Heart left ventricle (tissue), 16 donors: ENCODE measurements at places on chromosomes 1 and 21. TPM values are rescaled to one million over a fixed set of nuclear protein-coding genes. Genes with fewer than 3 reads are reported as not detected.

GRCh38 chr1:10424651-10425050 is 5.6 kb upstream of the CENPS start:
- peaks cover 3% of the 10 kb centered on the region for H3K4me1 ChIP-seq
- no peaks in the 10 kb centered on the region for H3K27me3 ChIP-seq
- no peak overlapping the region for H3K4me3 ChIP-seq
- no peak overlapping the region for H3K27ac ChIP-seq
- no peak for DNase-seq

- DNase-seq = no peak
- H3K27ac ChIP-seq = no peak overlapping the region
- H3K4me3 ChIP-seq = no peak overlapping the region
- no peaks in the 10 kb centered on the region for H3K4me1 ChIP-seq
Measured at GRCh38 chr21:45570826-45571601, 28.8 kb upstream of the SLC19A1 start.

DNA sequence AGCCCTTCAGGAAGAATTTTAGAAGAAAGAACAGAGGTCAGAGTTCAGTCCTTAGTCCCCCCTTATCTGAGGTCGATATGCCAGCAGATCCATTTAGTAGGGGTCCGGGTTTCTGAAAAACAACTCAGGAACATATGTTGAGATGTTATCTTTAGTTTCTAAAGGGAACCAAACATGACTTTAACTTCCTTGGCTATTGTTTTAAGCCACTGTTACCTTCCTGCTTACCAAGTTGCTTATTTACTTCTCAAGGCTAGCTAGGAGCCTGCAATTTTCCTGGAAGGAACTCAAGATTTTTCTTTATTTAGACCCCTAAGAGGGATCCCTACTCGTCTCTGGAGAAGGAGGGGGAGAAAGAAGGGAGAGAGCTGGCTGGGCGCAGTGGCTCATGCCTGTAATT is 54.3 kb downstream of the KCNC4 start:
- H3K4me3 ChIP-seq = no peak overlapping the region
- H3K4me1 ChIP-seq = peaks cover 14% of the 10 kb centered on the region
- H3K27ac ChIP-seq = peak overlapping the region; percentile 51
- H3K27me3 ChIP-seq = no peaks in the 10 kb centered on the region

DNA sequence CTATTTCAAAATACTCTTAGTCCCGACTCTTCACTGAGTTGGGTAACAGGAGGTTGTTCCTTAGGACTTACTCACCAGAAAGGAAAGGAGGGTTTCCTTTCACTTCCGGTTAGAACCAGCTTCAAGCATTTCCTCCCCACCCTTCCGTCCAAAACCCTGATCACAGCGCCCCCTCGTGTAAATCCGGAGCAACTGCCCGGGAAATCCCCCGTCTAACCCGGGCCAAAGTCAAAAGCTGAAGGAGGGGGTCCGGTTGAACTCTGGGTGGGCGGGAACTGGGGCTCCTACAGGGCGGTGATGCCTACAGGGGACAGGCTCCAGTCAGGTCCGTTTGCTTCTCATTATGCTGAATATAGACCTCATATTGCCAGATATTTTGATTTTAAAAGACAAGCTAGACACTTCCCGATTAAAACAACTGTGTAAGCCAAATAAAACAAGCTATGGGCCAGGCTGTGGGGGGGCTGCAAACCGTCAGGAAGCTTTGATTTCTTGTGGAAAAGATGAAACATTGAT is 15.0 kb upstream of the MTARC2 start:
- peak overlapping the region; percentile 37 for H3K4me3 ChIP-seq
- no peaks in the 10 kb centered on the region for H3K27me3 ChIP-seq

DNA sequence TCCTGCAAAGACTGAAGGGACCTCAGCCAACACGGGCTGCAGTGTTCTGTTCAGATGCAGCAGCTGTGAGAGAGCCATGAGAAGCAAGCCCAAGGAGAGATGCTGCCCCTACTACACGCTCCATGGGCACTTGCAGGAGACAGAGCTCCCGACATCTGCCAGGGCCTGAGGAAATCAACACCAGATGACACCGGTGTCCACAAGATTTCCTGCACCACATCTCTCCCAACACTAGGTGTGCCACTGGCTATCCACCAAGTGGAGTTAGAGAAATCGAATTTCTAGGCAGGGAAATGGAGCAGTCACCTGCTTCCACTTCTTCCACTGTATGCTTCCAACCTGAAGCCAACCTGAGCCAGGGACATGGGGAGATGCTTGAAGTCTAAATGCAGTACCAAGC is 445.3 kb downstream of the RWDD3 start:
- no peak for DNase-seq
- no peaks in the 10 kb centered on the region for H3K36me3 ChIP-seq
- no peak overlapping the region for H3K27ac ChIP-seq
- H3K4me3 ChIP-seq = no peak overlapping the region

GRCh38 chr1:201206176-201206575 is 15.6 kb downstream of the IGFN1 start:
- no peak overlapping the region for H3K4me3 ChIP-seq
- H3K27me3 ChIP-seq = no peaks in the 10 kb centered on the region
- H3K27ac ChIP-seq = no peak overlapping the region
- no peaks in the 10 kb centered on the region for H3K36me3 ChIP-seq
- H3K4me1 ChIP-seq = no peaks in the 10 kb centered on the region

GRCh38 chr1:64505944-64506655 is 36.2 kb downstream of the CACHD1 start:
- H3K36me3 ChIP-seq = no peaks in the 10 kb centered on the region
- peak overlapping the region; percentile 54 for H3K4me3 ChIP-seq
- peaks cover 25% of the 10 kb centered on the region for H3K4me1 ChIP-seq
- H3K27ac ChIP-seq = no peak overlapping the region
- no peak for DNase-seq

DNA sequence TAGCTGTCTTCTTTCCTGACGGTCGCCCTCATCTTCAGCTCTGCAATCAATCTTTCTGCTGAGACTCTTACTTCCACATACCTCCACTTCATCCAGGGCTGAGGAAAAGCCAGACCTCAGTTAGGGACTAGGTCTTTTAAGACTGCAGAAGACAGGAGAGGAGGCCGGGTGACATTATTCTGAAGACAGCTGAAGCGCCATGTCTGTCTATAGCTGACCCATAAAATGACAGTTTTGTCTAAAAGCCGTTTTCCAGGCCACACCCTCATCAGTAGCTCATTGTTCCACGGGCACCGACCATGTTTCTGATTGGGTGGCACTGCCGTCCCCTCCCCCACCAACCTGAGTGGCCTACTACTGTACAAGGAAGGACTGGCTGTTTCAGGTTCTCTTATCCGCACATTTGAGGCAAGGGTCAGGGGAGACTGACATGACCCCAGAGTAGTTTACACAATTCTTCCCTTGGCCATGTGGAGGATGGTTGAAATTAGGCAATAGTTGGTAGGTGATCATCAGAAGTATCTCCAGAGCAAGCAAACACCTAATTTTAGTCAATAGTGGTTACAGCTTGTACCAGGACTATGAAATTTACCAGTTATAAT is at the start of gene ADCY10:
Gene ADCY10, minus strand, starts transcription at position 240 of the 602 bp plus-strand sequence. CDS start 8,994 bp downstream, outside the sequence.
- H3K27me3 ChIP-seq = no peaks in the 10 kb centered on the region
- no peak within 1 kb of the TSS for H3K4me3 ChIP-seq
- H3K27ac ChIP-seq = peak within 1 kb of the TSS; percentile 15

- no peaks in the 10 kb centered on the region for H3K36me3 ChIP-seq
- H3K4me1 ChIP-seq = peaks cover 16% of the 10 kb centered on the region
- DNase-seq = no peak
- H3K27me3 ChIP-seq = no peaks in the 10 kb centered on the region
Measured at GRCh38 chr21:29656504-29657239, 283.1 kb downstream of the GRIK1 start.

DNA sequence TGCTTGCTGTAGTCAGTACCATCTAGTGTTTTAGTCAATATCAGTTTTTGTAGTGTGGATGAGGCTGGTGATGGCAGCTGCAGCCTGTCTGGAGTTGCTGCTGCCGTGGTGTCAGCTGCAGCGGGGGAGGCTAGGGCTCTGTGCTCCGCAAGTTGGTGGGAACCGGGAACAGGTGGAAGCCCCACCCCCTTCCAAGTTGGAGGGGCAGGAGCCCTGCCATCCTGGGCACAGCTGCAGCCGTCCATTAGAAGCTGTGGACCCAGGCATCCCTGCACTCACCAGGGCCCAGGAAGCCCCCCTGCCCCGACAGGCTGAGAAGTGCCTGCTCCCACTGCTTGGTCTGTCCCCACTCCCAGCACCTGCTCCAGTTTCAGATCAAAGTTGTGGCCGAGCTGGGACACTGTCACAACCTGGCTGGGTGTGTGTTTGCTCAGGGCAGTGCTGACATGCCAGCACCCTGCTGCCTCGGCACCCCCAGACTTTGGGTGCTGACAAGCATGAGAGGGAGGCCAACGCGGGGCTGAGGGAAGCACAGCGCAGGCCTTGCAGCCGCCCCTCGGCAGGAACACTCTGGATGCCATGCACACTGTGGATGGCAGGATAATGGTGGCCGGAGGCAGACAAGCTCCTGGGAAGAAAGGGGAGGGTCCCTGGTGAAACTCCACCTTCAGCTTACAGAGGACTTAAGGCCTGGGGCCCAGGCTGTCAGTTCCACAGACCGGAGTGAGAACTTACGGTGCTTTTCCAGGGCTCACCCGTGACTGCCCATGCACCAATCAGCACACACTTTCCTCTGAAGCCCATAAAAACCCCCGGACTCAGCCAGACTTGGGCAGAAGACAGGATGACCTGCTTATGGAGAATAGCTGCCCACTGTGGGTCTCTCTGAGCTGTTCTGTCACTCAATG is 86.9 kb downstream of the ADARB1 start:
- DNase-seq = no peak
- H3K4me3 ChIP-seq = no peak overlapping the region
- H3K27me3 ChIP-seq = no peaks in the 10 kb centered on the region
- H3K27ac ChIP-seq = no peak overlapping the region

DNA sequence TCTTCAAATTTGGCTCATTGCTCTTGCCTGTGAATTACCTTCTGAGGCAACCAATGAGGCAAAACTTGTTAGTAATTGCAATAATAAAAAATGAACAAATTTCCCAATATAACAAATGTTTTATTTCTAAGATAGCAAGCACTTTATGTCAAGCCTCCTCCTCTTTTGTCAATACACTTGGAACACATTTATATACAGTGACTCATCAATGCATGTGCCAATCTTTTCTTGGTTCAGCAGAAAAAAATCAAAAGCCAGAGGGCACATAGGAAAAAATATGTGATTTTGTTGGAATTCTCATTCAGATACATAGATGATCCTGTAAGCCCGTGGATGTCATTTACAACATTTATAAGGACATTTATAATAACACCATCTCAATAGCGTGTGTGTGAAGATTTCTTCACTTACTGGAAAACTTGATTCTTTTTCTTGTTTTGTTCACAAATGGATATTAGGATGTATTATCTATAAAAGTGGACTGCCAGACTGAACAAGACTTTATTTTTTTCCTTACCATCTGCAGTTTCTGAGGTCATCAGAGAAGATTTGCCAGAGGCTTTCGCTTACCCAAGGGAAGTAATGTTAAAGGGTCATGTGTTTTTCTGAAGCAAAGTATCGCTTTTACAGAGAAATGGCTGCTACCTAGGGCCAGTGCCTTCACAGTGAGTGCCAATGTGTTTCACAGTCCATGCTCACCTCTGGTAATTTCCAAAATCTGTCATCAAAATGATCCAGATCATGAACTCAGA is 645.7 kb upstream of the PTBP2 start:
- H3K4me3 ChIP-seq = no peak overlapping the region
- no peak for DNase-seq
- H3K27me3 ChIP-seq = no peaks in the 10 kb centered on the region
- no peak overlapping the region for H3K27ac ChIP-seq

DNA sequence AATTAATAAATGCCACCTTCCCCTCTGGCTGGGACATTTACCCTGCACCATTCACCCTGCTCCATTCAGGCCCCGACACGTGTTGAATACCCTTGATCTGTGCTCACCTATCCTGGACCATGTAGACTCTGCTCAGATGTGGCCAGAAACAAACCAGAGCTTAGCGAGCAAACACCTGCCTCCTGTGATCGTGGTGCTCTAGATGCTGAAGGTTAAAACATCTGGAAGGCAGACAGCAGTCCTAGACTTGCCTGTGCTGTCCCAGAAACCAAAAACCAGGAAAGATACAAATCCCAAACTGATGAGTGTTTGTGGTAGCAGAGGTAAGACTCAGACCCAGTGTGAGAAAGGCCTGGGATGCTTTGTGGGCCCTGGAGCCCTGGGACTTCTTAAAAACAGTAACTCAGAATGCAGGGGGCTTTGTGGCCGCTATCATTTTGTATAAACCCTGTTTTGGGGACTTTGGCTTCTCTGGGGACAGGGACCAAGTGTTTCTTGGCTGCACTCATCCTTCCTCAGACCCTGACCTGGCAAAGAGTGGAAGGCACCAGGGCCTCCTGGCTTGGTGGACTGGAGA is 99.6 kb downstream of the DMRTB1 start:
- H3K27ac ChIP-seq = no peak overlapping the region
- no peaks in the 10 kb centered on the region for H3K36me3 ChIP-seq
- H3K4me3 ChIP-seq = no peak overlapping the region
- no peaks in the 10 kb centered on the region for H3K4me1 ChIP-seq

DNA sequence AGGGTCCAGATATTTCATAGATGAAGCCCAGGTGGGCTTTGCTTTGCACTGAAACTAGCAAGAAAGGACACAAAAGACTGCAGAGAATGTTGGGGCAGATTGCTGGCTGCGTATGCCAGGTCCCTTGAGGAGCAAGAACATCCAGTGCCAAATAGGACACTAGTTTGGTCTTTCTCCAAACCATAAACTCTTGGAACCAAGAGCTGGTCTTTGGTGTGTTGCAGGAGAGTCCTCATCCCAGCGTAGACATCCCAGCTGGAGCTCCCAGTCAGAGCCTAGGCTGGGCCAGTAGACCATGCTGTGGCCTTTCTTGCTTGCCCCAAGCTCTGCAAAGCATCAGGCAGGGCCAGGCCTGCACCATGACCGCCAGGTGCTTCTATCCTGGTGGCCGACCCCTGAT is 87.5 kb downstream of the ATP5PO start:
- H3K4me3 ChIP-seq = no peak overlapping the region
- H3K36me3 ChIP-seq = peaks cover 34% of the 10 kb centered on the region
- DNase-seq = peak; percentile 49
- peak overlapping the region; percentile 52 for H3K27ac ChIP-seq
- no peaks in the 10 kb centered on the region for H3K27me3 ChIP-seq

DNA sequence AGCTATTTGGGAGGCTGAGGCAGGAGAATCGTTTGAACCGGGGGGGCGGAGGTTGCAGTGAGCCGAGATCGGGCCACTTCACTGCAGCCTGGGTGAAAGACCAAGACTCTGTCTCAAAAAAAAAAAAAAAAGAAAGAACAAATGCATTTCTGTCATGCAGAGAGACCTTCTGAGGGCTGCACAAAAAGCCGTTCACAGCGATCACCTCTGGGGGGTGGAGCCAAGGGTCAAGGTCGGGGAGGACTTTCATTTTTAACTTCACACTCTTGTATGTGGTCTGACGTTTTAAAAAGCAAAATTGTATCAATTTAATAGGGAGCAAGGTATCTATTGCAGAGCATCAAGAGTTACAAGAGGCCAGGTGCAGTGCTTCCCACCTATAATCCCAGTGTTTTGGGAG is 26.6 kb upstream of the CLDN14 start:
- no peaks in the 10 kb centered on the region for H3K36me3 ChIP-seq
- no peak overlapping the region for H3K27ac ChIP-seq
- H3K4me3 ChIP-seq = no peak overlapping the region
- no peak for DNase-seq

Gene RNF220
- total RNA-seq = 58.3 TPM

Gene SLC6A9
- total RNA-seq = 1.3 TPM

Gene TMPRSS3
- total RNA-seq = 0.59 TPM

Gene SSR2
- total RNA-seq = 80.5 TPM

Gene LYPD8
- not detected for total RNA-seq

Gene TAS1R1
- total RNA-seq = not detected
